ENCODE measurements at places on chromosomes 16 and 17.

DNA sequence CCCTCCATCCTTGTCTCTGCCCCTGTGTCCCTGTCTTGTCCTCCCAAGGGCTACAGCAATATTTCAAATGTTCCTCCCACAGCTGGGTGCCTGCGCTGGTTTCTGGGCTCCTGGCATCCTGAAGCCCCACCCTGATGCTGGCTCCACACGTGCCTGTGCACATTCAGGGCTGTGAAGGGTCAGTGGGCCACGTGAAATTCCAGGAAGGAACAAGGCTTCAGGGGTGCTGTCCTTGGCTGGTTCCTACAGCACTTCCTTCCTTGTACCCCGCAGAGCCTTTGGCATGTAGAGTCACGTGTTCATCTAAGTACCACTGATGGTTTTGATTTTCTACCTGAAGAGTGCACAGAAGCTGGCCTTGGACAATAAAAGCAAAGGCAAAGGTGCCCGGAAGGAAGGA lies 57.7 kb upstream of the NLK start:
- H3K4me1 ChIP-seq = no peaks in the 10 kb centered on the region
- DNase-seq = no peak
- H3K36me3 ChIP-seq = no peaks in the 10 kb centered on the region
- H3K27me3 ChIP-seq = no peaks in the 10 kb centered on the region

- H3K27me3 ChIP-seq = no peaks in the 10 kb centered on the region
- DNase-seq = no peak
- H3K4me1 ChIP-seq = no peaks in the 10 kb centered on the region
- H3K4me3 ChIP-seq = no peak overlapping the region
- H3K36me3 ChIP-seq = no peaks in the 10 kb centered on the region
- H3K27ac ChIP-seq = no peak overlapping the region
Observed at GRCh38 chr16:7497691-7498090, 165.0 kb downstream of the RBFOX1 start.

DNA sequence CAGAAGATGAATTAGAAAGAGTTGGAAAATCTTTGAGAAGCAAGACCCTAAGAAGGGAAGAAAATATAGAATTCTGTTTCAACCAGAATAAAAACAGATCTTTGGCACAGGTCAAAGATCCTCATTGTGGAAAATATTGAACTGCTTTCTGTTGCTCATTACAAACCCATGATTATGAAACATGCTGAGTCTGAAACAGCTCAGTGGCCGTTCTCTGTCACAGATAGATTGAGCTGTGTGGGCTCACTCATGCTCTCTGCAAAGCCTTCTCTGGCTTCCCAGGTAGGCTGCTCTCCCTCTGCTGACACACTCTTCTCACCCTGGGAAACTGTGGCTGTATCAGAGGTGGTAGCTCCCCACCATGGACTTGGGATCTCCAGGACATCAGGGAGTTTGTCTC lies 3.4 kb upstream of the KRT38 start:
- no peak overlapping the region for H3K27ac ChIP-seq
- H3K4me3 ChIP-seq = no peak overlapping the region
- H3K27me3 ChIP-seq = no peaks in the 10 kb centered on the region

- H3K27me3 ChIP-seq = no peaks in the 10 kb centered on the region
- H3K4me3 ChIP-seq = no peak overlapping the region
- H3K27ac ChIP-seq = no peak overlapping the region
Observed at GRCh38 chr17:16585796-16586195, 16.8 kb upstream of the ZNF287 start.

DNA sequence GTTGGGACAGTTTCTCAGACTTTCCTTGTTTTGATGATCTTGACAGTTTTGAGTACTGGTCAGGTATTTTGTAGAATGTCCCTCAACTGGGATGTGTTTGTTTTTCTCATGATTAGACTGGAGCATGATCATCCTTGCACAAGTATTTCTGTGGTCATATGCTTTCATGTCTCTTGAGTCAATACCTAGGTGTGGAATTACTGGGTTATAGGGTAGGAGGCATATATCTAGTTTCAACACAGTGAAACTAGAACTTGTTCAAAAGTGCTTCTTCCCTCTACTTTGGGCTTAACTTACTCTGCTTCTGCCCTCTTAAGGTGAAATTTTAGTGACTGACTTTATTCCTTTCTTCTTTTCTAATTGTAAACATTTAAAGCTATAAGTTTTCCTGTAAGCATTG lies 30.1 kb downstream of the IKZF3 start:
- H3K4me1 ChIP-seq = no peaks in the 10 kb centered on the region
- H3K27me3 ChIP-seq = no peaks in the 10 kb centered on the region
- no peak for DNase-seq
- H3K36me3 ChIP-seq = peaks cover 8% of the 10 kb centered on the region
- H3K27ac ChIP-seq = no peak overlapping the region
- no peak overlapping the region for H3K4me3 ChIP-seq

- no peaks in the 10 kb centered on the region for H3K27me3 ChIP-seq
- H3K36me3 ChIP-seq = no peaks in the 10 kb centered on the region
Observed at GRCh38 chr17:45646288-45646988, 137.7 kb upstream of the CRHR1 start.

GRCh38 chr16:88647178-88648070 lies 3.4 kb downstream of the CYBA start:
- DNase-seq = no peak
- H3K27me3 ChIP-seq = no peaks in the 10 kb centered on the region
- no peak overlapping the region for H3K27ac ChIP-seq
- H3K4me1 ChIP-seq = peaks cover 20% of the 10 kb centered on the region
- H3K36me3 ChIP-seq = no peaks in the 10 kb centered on the region

- H3K4me3 ChIP-seq = no peak overlapping the region
- H3K36me3 ChIP-seq = no peaks in the 10 kb centered on the region
- H3K4me1 ChIP-seq = peaks cover 6% of the 10 kb centered on the region
- no peak for DNase-seq
Observed at GRCh38 chr17:35804658-35805192, 4.6 kb upstream of the TAF15 start.

- no peaks in the 10 kb centered on the region for H3K36me3 ChIP-seq
- H3K4me3 ChIP-seq = no peak overlapping the region
- no peak overlapping the region for H3K27ac ChIP-seq
Observed at GRCh38 chr16:25210758-25211157, 6.0 kb upstream of the AQP8 start.
